T-cell (primary cell): ENCODE measurements at places on chromosomes 5 and 9. TPM values are rescaled to one million over a fixed set of nuclear protein-coding genes. Genes with fewer than 3 reads are reported as not detected.

- no peak for DNase-seq
- no peak overlapping the region for H3K4me3 ChIP-seq
- H3K36me3 ChIP-seq: no peaks in the 10 kb centered on the region
Measured at GRCh38 chr5:76225336-76225735, 142.2 kb downstream of the SV2C start.

DNA sequence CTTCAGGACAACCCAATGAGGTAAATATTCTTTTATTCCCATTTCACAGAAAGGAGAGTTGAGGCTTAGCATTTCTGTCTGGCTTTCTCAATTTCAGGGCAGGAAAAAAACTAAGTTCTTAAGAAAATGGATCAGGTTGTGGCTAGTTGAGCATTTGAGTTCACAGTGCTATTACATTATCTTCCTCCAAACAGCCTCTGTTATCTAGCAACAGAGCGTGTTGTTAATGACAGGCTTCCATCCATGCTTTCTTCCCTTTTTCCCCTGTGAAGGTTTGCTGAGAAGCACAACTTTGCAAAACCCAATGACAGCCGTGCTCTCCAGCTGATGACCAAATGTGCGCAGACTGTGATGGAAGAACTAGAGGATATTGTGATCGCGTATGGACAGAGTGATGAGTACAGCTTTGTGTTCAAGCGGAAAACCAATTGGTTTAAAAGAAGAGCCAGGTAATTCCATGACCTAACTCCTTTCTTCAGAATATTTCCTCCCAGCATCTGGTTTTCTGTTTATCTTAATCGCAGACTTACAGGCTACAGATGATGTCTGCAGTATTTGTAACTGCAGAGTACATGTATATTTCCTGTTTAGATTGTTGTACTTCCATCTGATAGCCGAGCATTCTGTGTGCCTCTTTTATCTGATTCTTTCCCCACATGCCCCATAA lies 1.5 kb downstream of the THG1L start:
- H3K36me3 ChIP-seq: peaks cover 19% of the 10 kb centered on the region
- no peak overlapping the region for H3K4me3 ChIP-seq
- no peaks in the 10 kb centered on the region for H3K27me3 ChIP-seq
- DNase-seq: no peak
- H3K27ac ChIP-seq: no peak overlapping the region
- H3K4me1 ChIP-seq: peaks cover 13% of the 10 kb centered on the region

GRCh38 chr9:121613009-121613752 lies 38.3 kb upstream of the DAB2IP start:
- DNase-seq: no peak
- H3K4me3 ChIP-seq: peak overlapping the region; percentile 11
- H3K4me1 ChIP-seq: no peaks in the 10 kb centered on the region

DNA sequence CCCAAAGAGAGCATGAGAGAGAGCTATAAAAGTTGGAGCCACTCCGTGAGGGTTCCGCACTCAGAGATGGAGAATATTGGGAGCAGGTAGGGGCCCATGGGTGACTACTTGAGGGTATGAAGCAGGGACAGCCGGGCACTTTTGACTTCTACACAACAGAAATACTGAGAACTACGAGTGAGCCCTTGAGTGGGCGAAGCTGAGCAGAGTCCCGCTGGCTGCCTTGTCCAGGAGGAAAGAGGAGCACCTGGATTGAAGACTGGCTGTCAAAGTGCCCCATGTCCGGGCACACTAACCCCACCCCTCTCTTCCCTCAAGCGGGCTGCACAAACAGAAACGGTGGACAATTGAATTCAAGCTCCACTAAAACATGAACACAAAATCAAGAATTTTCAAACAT lies 33.6 kb downstream of the FYB1 start:
- H3K4me1 ChIP-seq: peaks cover 67% of the 10 kb centered on the region
- no peaks in the 10 kb centered on the region for H3K36me3 ChIP-seq
- H3K4me3 ChIP-seq: peak overlapping the region; percentile 32
- H3K27ac ChIP-seq: peak overlapping the region; percentile 72

GRCh38 chr5:4929092-4929655 lies 211.0 kb upstream of the ADAMTS16 start:
- H3K4me1 ChIP-seq: no peaks in the 10 kb centered on the region
- no peak overlapping the region for H3K4me3 ChIP-seq
- no peaks in the 10 kb centered on the region for H3K36me3 ChIP-seq
- H3K27ac ChIP-seq: no peak overlapping the region

DNA sequence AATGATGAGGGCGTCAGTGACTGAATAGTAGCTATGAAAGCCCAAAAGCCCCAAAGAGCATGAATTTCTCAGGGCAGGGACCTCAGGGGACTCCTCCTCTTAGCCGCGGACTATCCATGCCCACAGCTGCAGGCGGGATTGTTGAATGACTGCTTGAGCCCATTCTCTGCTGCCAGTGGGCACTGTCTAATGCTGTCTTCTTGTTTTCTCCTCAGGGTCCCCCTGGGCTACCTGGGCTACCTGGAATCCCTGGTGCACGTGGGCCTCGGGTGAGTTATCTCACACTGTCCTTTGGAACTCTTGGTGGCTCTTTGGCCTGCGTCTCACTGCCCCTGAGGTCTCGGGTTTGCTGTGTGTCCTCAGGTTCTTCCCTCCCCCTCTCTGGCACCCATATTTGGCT lies 22.7 kb downstream of the COL27A1 start:
- no peak for DNase-seq
- H3K27me3 ChIP-seq: peaks cover 38% of the 10 kb centered on the region
- H3K4me1 ChIP-seq: no peaks in the 10 kb centered on the region
- H3K4me3 ChIP-seq: no peak overlapping the region
- H3K36me3 ChIP-seq: no peaks in the 10 kb centered on the region

- H3K27me3 ChIP-seq: no peaks in the 10 kb centered on the region
- H3K27ac ChIP-seq: no peak overlapping the region
- DNase-seq: no peak
- H3K4me1 ChIP-seq: no peaks in the 10 kb centered on the region
- H3K36me3 ChIP-seq: peaks cover 5% of the 10 kb centered on the region
Measured at GRCh38 chr5:180548563-180548962, 42.7 kb downstream of the SCGB3A1 start.

- H3K27ac ChIP-seq: no peak overlapping the region
- no peak overlapping the region for H3K4me3 ChIP-seq
- H3K36me3 ChIP-seq: no peaks in the 10 kb centered on the region
- no peaks in the 10 kb centered on the region for H3K27me3 ChIP-seq
- peaks cover 11% of the 10 kb centered on the region for H3K4me1 ChIP-seq
- no peak for DNase-seq
Measured at GRCh38 chr9:114606597-114607207, 4.4 kb upstream of the TMEM268 start.

- H3K27me3 ChIP-seq: no peaks in the 10 kb centered on the region
- no peak for DNase-seq
Measured at GRCh38 chr5:19261879-19262278, 726.1 kb downstream of the CDH18 start.

The PTGES gene
- total RNA-seq: not detected

The UBAC1 gene
- total RNA-seq: 25.9 TPM

The ZBTB6 gene
- 4.5 TPM for total RNA-seq

The STPG3 gene
- total RNA-seq: not detected

The HIGD2A gene
- 88.5 TPM for total RNA-seq
